ENCODE measurements at places on chromosomes 2 and 18.
A peak's percentile ranks its signal among the peaks of the same experiment; 100 is the strongest.

DNA sequence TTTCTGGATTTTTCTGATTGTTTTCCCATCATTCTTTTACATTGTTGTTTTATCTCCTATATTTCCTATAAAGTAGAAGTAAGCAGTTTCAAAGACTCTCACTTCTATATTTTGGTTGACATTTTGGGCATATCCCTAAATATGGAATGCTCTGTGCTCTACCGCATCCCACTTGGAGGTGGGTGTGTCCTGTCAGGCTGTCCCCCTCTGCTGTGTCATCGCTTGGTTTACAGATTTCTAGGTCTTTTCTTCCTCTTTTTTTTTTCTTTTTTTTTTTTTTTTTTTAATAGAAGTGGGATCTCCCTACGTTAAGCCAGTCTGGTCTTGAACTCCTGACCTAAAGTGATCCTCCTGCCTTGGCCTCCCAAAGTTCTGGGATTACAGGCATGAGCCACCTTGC, 13.3 kb downstream of the DGKD start:
- no peak for DNase-seq

DNA sequence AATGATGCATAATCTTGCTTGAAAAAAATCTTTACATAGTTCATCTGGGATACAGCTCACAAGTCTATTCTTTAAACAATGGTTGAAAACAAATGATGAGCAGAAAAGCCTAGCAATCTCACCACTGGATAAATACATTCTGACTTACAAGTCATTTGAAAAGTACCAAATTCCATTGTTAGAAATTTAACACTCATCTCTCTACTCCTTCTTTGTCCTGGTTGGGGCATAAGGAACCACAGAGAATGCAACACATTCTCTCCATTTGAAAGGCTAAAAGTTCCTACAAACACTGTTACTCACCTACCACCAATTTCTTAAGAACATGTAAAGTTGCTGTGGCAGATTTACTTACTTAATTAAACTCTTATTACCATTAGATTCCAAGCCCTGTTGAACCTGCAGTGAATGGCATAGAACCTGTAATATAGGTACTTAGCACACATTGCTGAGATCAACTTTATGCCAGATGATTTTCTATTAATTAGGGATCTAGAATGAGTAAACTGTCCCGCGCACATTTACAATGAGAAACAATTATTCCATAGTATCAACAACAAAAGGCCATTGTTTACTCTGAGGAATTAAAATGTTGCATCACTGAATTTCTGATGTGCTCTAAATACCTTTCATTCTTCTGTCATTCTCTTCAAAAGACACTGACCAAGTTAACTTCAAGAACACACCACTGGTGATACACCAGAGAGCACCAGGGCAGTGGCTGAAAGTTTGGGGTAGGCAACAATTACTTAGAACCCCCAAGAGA, 69.6 kb downstream of the CABYR start:
- no peak for DNase-seq

DNA sequence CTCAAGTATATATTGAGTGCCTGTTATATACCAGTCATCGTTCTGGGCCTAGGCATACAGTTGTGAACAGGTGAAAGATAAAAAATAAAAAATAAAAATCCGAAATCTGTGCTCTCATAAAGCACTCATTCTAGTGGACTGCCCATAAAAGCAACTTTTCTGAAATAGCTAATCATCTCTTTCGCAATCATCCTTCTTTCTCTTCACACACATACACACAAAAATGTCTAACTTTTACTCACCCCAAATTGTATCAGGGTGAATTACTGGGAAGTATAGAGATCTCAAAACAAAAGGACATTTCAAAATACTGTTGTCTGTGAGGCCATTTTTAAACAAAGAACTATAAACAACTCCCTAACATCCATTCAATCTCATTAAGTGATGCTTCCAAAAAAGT, 29.6 kb upstream of the ORC2 start:
- no peak for DNase-seq

- no peak for DNase-seq
Observed at GRCh38 chr2:45141883-45142866, 132.9 kb upstream of the SIX2 start.

DNA sequence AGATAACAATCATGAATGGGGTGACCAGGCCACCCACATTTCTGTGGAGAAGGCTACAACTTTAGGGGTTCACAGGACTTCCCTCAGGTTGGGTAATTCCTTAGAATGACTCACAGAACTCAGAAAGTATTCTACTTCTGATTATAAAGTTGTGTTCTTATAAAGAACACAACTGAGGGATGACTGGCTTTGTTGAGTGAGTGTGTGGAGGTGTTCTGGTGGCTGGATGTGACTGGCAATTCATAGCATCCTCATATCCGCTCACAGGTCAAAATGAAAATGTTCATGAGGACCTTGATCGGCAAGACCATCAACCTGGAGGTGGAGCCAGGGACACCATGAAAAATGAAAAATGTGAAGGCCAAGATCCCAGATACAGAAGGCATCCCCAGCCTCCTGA, 143.3 kb upstream of the CAB39 start:
- DNase-seq: no peak

DNA sequence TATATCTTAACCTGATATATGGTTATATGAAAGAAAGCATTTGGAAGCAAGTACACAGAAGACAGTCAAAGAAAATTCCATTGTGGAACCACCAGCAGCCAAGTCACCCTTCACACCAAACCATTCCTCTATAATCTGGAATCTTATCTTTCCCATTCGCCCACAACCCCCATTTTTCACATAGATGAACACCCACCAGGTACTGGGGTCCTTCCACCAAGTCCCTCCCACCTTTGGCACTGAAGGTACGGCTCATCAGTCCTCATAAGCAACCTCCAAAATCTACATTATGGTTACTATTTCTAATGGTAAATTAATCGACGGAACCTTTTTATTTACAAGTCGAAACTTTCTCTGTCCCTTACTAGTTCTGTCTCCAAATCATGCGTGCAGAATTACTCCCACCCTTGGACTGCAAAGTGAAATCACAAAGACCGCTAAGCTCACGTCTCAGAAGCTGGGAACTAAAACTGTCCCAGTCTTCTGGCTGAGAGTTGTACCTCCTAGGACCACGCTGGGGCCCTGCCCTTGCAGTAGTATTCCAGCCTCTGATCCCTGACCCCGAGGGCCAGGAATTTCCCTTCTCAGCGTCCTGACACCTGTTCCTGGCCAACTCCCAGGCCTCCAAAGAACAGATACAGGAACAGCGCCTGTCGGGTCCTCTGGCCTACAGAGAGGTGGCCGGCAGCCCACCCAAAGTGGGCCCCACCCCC, 702 bp downstream of the OLA1 start:
- DNase-seq: peak; percentile 42

GRCh38 chr2:62589691-62590356, 83.8 kb upstream of the TMEM17 start:
- no peak for DNase-seq

DNA sequence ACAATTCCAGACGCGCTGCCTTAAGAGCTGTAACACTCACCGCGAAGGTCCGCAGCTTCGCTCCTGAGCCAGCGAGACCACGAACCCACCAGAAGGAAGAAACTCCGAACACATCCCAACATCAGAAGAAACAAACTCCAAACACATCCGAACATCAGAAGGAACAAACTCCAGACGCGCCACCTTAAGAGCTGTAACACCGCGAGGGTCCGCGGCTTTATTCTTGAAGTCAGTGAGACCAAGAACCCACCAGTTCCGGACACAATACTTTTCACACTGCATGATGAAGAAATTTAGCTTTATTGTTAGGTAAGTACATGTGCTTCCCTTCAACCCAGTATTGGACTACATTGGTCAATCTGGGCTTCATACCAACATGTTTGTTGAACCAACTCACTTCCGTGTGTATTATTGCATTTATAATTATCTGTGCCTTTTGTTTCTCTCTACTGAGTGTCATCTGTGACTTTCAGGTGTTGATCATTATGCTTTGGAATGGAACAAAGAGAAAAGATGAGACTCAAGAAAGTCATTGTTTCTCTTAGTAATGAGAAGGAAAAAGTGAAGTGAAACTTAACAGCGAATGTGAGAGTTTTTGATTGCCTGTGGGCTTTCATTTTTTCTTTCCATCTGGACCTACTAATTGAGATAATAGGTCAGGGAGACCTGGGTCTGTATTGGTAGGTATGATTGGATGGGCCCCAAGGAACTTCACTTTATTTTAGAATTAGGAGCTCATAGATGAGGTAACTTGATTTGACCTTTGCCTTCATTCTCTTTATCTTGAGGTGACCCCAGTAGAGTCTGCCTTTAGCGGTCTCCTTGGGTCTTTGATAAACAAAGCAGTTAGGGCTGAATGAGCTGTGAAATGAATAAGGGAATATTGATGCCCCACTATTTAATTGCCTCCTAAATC, 76.1 kb upstream of the CAVIN2 start:
- no peak for DNase-seq

GRCh38 chr2:179096090-179096489, 46.2 kb upstream of the CCDC141 start:
- DNase-seq: no peak

Measured in renal pelvis (tissue), 12 donors.